ENCODE measurements at places on chromosomes 1 and 21.

- no peak for DNase-seq
Observed at GRCh38 chr1:220950576-220950975, 71.3 kb downstream of the HLX start.

DNA sequence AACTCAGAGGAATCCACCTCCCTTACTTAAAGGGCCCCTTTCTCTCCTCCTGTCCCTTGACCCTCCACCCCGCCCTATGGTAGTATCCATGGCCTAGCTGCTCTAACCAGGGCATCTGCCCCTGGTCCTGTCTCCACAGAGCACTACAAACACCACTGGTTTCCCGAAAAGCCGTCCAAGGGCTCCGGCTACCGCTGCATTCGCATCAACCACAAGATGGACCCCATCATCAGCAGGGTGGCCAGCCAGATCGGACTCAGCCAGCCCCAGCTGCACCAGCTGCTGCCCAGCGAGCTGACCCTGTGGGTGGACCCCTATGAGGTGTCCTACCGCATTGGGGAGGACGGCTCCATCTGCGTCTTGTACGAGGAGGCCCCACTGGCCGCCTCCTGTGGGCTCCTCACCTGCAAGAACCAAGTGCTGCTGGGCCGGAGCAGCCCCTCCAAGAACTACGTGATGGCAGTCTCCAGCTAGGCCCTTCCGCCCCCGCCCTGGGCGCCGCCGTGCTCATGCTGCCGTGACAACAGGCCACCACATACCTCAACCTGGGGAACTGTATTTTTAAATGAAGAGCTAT is 1.7 kb downstream of the BTG2 start:
- DNase-seq = peak; percentile 43

GRCh38 chr1:233695901-233696300 is 82.0 kb downstream of the KCNK1 start:
- no peak for DNase-seq

DNA sequence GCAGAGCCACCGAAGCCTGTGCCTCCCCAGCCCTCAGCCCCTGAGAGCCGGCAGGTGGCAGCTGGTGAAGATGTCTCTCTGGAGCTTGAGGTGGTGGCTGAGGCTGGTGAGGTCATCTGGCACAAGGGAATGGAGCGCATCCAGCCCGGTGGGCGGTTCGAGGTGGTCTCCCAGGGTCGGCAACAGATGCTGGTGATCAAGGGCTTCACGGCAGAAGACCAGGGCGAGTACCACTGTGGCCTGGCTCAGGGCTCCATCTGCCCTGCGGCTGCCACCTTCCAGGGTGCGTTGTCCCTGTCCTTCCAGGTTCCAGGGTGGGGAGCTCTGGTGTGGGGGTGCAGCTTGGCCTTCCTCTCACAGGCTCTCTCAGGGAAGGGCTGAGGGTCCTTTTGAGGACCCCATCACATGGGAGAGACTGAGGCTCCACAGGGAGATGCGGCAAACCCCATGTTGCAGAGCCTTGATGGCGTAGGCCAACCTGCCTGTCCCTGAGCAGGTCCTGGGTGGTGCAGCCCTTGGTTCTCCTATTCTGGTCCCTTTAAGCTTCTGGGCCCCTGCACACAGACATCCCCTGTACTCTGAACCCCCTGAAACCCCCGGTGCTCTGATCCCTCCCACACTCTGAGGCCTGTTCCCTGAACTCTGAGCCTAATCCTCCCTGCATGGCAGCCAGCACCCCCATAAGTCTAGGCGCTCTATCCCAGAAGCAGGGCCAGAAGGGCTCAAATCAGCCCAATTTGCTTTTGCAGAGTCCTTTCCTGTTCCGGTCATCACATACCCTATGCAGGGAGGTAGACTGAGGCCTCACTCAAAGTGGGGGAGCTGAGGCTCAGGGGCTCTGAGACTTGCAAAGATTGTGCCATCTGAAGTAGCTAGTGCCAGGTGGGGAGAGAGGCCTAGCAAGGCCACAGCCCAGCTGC is 88.5 kb downstream of the TRIM11 start:
- DNase-seq = no peak

DNA sequence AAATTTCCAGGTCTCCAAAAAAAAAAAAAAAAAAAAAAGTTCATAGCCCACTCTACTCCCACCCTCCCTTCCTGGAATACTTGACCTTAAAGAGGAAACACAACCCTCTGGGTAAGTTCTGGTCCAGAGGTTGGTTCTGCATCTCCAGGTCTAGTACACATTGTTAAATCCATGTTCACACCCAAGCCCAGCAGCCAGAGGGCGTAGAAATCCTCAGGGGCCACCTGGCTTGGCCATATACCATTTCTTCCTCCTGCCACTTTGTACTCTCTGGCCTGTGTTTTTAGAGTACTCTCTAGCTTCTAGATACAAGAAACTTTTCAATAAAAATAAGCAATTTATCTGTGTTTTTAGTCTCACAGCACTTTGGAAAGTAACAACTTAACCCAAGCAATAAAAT is 89.3 kb downstream of the PHTF1 start:
- DNase-seq = no peak

DNA sequence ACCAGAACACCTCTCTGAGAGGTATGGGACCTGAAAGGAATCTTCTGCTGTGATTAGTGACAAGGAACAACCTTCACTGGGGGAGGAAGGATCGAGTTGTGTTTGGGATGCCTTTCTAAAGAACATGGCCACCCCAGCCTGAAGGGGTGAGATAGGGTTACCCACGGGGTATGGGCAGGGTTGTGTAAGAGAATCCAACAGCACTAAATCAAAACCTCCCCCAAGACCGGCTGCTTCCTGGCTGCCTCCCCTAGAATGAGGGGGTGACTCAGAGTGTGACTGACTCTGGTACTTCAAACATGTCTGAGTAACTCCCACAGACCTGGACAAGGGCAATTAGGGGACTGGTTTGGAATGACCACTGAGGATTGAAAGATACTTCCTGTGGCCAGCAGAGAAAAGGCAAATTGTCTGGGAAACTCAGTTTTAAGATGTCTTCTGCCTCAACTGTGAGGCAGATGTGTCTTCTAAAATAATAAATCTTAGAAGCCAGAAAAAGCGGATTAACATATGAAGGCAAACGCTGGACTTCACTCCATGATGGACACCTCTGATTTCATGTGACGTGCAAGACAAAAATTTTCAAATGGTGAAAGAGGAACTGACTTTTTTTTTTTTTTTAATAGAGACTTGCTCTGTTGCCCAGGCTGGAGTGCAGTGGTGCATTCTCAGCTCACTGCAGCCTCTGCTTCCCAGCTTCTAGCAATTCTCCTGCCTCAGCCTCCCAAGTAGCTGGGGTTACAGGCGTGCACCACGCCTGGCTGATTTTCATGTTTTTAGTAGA is 6.7 kb upstream of the PTPN14 start:
- DNase-seq = no peak

- DNase-seq = no peak
Observed at GRCh38 chr21:37699024-37699775, 217.1 kb downstream of the KCNJ6 start.

DNA sequence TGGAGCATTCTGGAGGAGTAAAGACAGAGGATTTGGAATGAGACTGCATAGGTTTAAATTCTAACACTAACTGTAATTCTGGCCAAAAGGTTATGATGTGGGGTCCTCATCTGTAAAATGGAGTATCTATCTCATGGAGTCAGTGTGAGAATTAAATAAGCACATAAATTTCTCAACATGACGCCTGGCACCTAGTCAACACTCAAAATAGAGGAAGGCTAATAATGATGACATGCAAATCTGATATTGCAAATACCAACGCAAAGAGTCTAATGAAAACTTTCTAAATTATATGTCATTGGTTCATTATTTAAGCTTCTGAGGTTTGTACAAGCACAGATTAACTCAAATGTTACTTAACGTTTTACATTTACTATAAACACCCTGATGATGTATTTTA is 29.6 kb downstream of the APP start:
- DNase-seq = no peak

DNA sequence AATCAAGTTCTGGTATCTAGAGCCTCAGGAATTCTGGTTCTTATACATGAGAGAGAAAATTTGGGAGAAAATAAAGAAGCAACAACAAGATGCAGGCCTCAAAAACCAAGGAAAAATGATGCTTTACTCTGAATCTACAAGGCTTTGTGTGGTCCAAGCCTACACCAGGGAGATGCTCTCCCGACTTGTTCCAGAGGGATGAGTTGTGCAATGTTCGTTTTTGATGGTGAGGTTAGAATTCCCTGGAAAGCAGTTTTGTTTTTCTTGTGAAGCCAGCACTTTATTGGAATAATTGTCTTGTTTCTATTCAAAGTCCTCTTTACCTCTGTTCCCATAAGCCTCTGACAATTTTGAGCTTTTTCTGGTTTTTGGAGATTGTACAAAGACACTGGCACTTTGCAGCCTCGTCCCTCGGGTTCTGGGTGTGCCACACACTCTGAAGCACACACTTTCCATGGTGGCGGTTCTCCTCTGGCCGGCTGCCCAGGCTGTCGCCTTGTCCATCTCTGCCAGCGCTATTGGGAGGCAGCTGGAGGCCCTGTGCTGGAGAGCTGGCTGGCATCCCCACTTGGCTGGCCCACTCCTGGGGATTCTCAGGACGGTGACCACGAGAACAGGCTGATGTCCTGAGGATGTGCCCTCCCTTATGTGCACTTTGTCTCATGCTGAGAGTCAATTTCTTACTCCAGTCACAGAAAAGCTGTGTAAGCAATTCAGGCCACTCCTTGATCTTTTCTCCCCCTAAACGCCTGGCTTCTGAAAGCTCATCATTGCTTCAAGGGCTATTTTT is 70.2 kb downstream of the EDEM3 start:
- DNase-seq = no peak

- DNase-seq = no peak
Observed at GRCh38 chr1:197688233-197688632, 87.0 kb downstream of the DENND1B start.

DNA sequence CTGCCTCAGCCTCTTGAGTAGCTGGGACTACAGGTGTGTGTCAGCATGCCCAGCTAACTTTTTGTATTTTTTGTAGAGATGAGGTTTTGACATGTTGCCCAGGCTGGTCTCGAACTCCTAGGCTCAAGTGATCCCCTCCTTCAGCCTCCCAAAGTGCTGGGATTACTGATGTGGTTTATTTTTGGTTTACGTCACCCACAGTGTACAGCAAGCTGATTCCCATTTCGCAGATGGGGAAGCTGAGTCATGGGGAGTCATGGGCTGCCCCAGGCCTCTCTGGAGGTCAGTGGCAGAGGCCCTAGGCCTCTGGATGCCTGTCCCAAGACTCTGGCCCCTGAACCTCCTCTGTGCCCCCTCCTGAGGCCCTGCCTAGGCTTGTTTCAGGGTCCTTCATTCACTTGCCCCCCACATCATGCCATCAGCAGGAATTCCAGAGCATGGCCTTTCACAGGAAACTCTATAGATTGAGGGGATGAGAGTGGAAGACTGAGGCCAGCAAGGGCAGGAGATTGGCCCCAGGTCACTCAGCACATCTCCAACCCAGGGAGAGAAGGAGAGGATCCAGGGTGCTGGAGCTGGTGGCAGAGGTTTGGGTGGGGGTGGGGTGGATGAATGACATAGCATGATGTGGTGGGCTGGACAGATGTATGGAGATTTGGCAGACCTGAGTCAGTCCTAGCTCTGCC is 266.0 kb downstream of the PTPRU start:
- no peak for DNase-seq

- no peak for DNase-seq
Observed at GRCh38 chr1:200262326-200262965, 147.4 kb downstream of the ZNF281 start.

GRCh38 chr21:29406385-29406784 is 107.7 kb downstream of the BACH1 start:
- no peak for DNase-seq

GRCh38 chr21:38544661-38545060 is 46.4 kb upstream of the ERG start:
- no peak for DNase-seq

DNA sequence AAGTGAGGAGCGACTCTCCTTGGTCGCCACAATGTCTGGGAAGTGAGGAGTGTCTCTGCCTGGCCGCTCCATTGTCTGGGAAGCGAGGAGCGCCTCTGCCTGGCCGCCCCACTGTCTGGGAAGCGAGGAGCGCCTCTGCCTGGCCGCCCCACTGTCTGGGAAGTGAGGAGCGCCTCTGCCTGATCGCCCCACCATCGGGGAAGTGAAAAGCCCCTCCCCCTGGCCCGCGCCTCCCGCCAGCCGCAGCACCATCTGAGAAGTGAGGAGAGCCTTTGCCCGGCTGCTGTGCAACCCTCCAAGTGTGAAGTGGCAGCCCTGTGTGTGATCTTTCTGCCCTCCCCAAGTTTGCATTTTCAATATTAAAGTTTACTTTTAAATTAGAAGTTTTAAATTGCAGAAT is 95.0 kb upstream of the PPP2R5A start:
- DNase-seq = no peak

DNA sequence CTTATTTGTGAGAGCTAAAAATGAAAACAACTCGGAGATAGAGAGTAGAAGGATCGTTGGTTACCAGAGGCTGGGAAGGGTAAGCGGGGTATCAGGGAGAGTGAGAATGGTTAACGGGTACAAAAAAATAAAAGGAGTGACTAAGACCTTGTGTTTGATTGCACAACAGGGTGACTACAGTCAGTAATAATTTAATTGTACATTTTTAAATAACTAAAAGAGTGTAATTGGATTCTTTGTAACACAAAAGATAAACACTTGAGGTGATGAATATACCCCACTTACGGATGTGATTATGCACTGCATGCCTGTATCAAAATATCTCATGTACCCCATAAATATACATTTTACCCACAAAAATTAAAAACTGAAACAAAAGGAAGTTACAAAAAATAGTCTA is 29.4 kb downstream of the FOXJ3 start:
- no peak for DNase-seq

GRCh38 chr1:116971965-116972673 is 29.4 kb upstream of the CD101 start:
- no peak for DNase-seq

DNA sequence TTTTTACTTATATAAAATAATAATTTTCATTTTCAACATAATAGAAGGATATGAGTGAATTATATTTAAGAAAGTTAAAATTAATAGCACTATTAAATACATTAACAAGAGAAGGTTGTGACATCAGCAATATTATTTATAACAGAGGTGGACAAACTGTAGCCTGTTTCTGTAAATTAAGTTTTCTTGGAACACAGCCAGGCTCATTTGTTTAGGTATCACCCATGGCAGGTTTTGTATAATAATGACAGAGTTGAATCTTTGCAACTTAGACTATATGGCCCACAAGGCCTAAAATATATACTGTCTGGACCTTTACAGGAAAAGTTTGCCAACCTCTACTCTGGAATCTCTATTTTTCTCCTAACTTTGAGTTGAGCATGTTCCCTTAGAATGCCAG is 42.8 kb upstream of the CACYBP start:
- DNase-seq = no peak
